ENCODE measurements at places on chromosomes 3 and 15.

GRCh38 chr15:66569461-66570137 lies 3.8 kb upstream of the LCTL start:
- no peak for DNase-seq

DNA sequence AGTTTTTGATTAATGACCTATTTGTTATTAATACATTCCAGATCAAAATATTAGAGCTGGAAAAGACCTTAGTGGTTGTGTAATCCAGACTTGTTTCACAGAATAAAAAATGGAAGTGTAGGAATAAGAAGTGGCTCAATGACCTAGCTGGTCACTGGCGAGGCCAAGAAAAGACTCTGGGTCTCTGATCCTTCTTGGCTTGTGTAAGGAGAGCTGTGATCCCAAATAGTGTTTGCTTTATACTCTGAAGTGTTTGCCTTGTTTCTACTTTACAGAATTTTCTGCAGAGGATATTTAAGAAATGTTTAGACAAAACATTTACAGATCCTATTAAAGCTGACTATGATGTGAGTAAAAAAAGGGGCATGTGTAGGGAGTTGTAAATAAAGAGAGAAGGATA lies 7.1 kb downstream of the C3orf85 start:
- DNase-seq: no peak

- no peak for DNase-seq
These were observed 66.3 kb downstream of the B3GNT5 start for GRCh38 chr3:183319371-183319770.

DNA sequence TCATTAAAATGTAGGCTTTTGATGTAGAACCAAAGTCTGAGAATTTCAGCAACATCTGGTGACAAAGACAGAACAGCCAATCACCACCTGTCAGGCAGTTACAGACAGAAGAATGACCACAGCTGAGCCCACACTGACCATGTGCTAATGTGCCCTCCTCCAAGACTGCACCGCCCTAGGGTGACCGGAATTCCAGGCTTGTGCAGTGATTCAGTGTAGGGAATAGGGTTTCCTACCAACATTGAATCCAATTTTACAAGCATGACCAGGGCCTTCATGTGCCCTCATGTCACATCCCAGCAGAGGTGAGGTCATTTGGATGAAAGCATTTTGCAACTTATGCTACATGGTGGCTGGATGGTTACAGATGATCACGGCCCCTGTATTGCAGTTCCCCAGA lies 412.5 kb downstream of the SOX2 start:
- no peak for DNase-seq

DNA sequence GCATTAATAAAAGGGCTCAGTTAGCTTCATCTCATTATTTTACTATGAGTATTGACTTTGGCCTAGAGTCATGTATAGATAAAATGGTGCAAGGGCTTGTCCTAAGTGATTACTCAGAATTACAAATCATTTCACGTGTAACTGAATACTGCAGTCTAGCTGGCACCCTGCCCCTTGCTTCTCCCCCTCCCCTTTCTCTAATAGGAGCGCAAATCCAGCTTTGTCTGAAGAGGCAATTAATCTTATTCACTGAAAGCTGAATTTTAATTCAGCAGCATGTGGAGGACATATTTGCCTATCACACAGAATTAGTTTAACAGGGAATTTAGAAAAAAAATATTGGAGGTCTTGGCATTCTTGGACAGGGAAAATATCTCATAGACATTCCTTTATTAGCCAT lies 412.1 kb upstream of the DPH6 start:
- no peak for DNase-seq

- DNase-seq: no peak
These were observed 54.9 kb downstream of the EPHB3 start for GRCh38 chr3:184616436-184616835.

All from neural crest cell (in vitro differentiated cells).